ENCODE measurements at places on chromosomes 12 and 14.

GRCh38 chr12:78229591-78230101 lies 399.0 kb downstream of the NAV3 start:
- peak; percentile 12 for DNase-seq

DNA sequence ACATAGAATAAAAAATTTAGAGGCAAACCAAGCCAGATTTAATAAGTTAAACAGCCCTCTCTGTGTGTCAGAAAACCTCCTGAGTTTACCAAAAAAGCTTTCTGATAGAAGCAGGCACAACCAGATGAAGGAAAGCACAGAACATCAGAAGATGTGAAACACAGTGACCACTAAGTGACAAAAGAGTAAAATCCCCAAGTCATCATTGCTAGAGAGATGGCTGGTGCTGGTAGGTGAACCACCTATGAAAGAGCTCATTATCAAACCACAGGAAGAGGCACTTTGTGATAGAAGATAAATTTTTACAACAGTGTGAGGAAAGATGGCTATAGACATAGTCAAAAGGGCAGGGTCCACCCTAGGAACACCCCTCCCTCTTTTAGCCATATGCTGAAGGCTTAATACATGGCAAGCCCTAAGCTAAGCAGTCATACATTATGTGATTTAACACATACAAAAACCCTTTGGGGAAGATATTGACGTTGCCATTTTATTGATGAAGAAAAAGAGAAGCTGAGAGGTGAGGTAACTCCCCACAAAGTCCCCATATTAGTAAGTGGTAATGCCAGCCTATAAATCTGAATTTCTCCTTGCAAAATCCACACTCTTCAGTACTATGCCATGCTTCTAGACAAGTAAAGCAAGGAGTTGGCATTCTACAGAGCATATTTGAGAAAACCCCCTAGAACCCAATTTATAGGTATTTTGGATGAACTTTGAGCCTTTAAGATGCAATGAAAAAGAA lies 449.9 kb downstream of the LRIG3 start:
- DNase-seq = no peak

GRCh38 chr12:132874175-132874574 lies 13.2 kb downstream of the CHFR start:
- no peak for DNase-seq

GRCh38 chr14:34775922-34776321 lies 61.5 kb upstream of the CFL2 start:
- no peak for DNase-seq

DNA sequence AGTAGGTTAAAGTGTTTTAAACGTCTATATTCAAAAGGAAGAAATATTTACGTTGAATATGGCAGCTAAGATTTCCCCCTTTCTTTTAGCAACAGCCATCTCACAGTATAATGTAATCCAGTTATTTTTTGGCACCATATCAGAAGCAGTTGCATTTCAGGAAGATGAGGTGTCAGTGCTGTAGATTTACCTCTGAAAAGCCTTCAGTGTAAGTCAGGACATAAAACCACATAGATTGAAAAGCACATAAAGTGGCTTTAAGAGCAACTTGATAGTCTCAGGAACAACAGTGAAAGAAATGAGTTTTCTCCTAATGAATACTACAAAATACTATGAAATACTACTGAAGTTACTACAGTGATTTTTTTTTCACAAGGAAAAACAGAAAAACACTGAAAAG lies 6.9 kb downstream of the MLH3 start:
- DNase-seq = peak; percentile 60

- no peak for DNase-seq
These were observed 1.8 kb downstream of the ISCA2 start for GRCh38 chr14:74495356-74495755.

DNA sequence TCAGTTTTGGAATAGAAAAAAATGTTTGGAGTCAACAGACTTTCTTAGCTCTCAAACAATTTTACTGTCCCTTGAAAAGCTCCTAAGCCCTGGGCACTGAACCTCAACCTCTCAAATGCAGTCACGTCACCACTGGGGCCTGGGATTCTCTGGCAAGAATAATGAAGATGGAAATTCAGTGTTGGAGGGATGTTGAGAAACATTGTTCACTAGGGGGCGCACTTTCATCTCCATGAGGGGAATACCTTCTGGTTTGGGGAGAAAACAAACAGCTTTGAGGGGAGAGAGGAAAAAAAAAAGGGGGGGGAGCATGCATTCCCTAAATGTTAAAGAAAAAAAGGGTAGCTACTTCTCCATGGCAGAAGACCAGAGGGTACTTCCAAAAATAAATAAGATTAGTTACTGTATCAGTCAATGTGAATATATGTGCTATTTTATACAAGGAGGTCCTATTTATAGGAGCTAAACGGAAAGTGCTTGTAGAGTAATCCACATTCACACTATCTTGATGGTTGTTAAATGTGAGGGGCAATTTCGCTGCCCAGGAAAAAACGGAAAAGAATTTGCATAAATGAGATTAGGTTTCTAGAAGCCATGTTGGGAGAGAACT lies 5.8 kb upstream of the TBPL2 start:
- peak; percentile 31 for DNase-seq

Data from skeletal muscle cell (primary cell).